ENCODE measurements at places on chromosomes 2 and 18.

DNA sequence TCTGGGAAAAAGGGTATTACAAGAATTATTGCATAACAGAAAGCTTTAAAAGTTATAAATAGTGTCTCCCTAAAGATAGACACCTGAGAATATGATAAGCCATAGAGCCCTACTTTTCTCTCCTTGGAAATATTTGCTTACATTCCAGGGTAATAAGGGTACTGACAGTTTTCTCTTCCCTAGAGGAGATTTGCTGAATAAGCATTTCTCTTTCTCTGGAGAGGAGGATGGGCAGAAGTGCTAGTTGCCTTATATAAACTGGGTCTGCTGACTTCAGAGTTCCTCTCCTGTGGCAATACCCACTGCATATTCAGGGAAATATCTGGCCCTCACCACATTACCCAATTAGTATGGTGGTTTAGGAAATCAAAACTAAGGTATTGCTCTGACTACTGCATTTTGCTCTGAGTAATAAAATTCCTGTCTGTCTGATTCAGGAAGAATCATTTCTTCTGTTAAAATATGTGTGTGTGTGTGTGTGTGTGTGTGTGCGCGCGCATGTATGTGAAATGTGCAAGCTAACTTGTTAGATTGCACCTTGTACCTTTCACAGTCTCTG lies 1391.3 kb downstream of the DSC3 start:
- DNase-seq: no peak

GRCh38 chr18:76467371-76468190 lies 27.5 kb downstream of the ZNF516 start:
- peak; percentile 66 for DNase-seq

DNA sequence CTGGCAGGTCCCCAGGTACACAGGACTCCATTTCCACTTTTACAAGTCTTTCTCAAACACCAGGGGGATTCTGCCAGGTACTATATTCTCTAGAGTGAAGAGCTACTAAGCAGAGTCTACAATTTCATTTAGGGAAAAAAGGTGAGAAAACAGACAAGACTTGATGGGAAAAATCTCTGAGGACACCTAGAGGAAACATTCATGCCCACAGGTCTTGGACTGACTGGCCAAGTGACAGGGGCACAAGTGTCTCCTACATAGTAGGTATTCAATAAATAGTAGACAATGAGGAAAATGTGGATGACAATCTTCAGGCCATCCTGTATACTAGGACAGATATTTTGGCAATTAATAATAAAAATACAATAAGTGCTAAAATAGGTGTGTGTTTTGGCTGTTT lies 228.6 kb downstream of the CLIP4 start:
- no peak for DNase-seq

DNA sequence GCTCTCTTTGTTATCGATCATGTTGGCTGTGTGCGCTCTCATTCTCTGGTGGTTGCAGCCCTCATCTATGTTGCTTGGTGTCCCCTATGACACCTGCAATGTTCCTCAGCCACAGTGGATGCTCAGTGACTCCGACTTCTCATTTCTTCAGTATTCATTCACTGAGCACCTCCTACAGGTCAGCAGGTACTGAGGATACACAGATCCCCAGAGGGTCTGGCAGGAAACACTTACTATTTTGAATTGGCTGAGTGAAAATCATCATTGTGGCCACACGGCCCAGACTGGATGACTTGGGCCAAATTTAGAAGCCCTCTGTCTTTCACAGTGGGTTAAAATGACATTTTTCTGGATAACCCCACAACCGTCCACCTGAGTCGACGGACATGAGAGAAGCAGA lies 32.1 kb downstream of the EN1 start:
- DNase-seq: no peak

DNA sequence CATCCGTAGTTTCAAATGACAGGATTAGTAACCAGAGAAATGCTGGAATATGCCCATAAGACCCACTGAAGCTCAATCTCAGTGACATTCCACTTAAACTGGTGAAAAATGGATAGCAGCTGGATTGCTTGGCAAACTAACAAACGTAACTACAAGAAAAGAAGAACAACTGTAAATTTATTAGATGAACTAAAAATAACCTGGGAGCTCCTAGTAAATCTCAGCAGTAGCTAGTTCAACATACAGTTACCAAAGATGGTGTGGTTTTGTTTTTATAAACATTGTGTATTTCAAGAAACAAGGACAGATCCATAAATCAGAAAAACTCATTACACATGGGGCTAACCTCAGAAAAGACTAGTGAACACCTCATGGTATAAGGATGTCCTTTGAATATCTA lies 531.9 kb downstream of the XIRP2 start:
- DNase-seq: no peak

- no peak for DNase-seq
Observed at GRCh38 chr2:137992039-137992646, 27.9 kb downstream of the HNMT start.

DNA sequence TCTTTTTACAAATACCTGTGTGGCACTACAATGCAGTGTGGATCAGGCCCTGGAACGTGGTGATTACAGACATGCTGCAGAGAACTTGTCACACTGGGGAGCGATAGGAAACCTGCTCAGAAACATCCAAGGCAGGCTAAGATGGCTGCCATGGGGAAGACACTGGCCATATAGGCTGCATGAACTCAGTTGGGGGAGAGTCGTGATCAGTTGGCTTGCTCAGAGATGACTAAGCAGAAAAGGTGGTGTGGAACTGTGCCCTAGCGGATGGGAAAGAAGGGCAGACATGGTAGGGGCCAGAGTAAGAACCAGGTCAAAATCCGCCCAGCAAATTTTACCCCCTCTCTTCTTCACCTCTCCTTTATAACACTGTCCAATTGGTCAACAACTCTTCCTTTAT lies 307.8 kb downstream of the LRRTM1 start:
- no peak for DNase-seq

DNA sequence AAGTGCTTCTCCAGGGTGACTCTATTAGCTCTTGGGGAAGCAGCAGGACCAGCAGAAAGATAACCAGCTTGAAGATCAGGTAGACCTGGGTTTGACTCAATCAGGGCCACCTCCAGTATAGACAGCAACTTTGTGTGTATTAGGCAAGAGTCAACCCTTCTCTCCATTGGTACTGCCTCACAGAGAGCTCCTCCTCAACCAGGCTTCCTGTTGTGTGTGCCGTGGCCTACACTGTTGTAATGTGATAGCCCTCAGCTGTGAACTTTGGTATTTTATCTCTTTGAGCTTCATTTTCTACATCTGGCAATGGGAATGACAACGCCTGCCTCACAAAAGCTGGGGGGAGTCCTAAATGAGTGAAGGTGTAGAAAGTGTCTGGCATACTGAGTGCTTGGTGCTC lies 17.0 kb upstream of the MAP3K20 start:
- no peak for DNase-seq

Measured in inflammatory macrophage treated with lipopolysaccharide for 1 hour (primary cell).